BJ (cell line): ENCODE measurements at places on chromosomes 3 and 15. TPM values are rescaled to one million over a fixed set of nuclear protein-coding genes. Genes with fewer than 3 reads are reported as not detected.

- no peak for DNase-seq
These were observed 13.0 kb upstream of the CACNA2D2 start for GRCh38 chr3:50516440-50516871.

DNA sequence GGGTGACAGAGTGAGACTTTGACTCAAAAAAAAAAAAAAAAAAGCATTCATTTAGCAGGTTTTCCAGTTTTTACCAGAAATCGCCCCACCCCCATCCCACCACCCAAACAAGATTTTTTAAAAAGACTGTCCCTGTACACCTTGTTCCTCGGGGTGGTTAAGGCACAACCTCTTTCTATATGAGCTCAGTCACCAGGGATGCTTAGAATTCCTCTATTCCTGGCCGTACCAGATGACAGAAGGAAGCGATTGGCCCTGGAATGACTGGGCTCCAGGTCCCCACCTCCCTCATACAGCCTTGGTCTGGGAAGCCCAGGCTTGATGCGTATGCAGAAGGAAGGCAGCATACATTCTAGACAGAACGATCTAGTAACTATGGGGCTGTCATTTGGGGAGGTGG lies 25.6 kb downstream of the IDH2 start:
- no peak for DNase-seq

DNA sequence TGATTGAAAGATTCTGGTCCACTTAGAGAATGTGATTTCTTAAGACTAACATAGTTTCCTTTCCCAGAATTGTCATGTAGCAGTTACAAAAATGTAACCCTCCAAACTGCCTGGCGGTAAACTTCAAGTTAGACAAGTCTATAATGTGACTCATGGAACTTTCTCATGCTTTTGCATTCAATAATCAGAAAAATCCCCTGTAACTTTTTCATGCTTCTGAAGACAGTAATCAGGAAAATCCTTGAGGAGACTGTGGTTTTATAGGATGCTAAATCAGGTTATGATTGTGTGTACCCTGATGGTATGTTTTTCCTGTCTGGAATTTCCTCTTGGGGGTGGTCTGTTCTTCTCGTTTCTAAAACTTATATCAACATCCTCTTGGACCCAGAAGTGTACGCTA lies 74.0 kb upstream of the RARB start:
- peak; percentile 20 for DNase-seq

GRCh38 chr3:188164248-188164687 lies 10.3 kb downstream of the LPP start:
- no peak for DNase-seq

DNA sequence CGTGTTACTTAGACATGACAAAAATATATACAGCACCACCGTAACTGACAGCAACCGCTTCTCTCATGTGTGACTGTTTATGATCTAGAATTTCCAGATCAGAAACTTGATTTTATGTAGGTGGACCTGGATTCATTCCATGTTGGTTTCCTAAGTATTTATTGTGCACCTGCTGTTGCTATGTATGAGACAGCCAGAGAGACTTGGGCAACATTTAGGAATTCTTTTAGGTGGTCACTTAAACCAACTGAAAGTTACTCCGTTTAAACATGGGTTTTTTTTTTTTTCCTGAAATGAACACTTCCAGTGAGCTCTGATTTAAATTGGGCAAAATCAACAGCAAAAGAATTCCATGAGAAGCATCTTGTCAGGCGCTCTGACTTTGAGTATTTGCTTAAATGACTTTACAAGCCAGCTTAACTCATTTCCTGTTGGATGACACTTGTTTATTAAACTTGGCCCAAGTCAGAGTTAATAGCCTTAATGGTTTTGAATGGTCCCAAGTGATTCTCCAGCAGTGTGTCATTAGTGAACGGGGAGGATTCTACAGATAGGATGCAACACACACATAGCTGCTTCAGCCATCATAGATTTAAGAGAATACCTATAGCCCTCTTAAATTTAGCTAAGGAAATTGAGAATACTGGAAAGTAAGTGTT lies 31.8 kb downstream of the MITF start:
- no peak for DNase-seq

- no peak for DNase-seq
These were observed 273.0 kb downstream of the DIPK2A start for GRCh38 chr3:144244662-144245061.

DNA sequence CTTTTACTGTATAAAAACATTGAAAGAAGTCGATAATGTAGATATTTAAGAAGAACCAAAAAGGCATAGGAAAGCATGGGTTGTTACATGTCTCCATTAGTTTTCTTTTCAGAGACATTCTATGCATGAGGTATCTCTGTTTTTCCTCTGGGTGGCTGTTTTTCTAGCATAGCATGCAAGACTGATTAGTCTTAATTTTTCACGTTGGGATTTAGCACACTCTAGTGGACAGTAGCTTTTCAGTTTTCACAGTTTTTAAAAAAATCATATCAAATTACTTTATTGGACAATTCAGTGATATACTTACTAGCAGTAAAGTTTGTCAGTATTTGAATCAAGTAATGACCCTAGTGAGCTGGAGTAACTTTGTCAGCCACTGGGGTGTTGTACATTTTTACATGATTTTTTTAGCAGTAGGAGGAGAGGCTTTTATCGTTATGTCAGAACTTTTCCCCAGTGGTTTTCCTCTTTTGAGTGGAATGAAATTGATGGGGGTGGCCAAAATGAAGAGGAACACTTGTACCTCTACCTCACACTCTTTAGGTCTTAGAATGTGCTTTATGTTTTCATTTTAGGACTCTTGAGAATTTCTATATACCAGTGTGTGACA lies 57.2 kb downstream of the SEC22A start:
- DNase-seq, result no peak

GRCh38 chr3:32176989-32177701 lies 61.3 kb upstream of the CMTM8 start:
- DNase-seq, result no peak

DNA sequence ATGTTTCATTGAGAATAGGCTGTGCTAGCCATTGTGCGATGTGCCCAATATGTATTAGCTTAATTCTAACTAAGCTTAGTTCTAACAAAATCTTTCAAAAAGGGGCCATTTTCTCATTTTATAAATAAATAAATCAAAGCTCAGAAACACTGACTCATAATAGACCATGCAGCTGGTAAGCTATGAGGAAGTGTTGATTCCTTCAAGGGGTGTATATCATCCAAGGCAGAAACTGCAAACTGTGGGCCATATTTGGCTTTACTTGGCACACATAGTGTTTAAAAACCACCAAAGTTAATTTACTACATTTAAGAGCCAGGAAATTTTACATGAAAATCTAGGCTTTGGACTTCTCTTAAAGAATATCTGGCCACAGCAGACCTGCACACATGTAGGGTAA lies 136.5 kb downstream of the ZNF621 start:
- no peak for DNase-seq

DNA sequence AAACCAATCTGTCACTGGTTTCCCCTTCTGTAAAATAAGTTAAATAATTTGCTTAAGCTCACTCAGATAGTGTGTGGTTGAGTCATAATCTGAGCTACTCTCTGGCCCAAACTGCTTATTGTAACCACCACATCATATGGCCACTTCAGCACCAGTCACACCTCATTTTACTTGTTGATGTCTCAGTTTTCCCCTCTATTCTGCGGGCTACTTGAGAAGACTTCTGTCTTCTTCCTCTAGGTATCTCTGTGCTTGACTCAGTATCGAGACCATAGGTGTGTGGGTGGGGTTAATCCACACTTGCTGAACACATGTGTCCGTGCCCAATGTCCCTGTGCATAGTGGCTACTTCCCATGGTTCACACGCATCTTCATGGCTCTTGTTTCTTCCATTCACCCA lies 32.9 kb downstream of the CRYGS start:
- DNase-seq, result no peak

GRCh38 chr3:169914321-169914720 lies 2.9 kb downstream of the SAMD7 start:
- no peak for DNase-seq

DNA sequence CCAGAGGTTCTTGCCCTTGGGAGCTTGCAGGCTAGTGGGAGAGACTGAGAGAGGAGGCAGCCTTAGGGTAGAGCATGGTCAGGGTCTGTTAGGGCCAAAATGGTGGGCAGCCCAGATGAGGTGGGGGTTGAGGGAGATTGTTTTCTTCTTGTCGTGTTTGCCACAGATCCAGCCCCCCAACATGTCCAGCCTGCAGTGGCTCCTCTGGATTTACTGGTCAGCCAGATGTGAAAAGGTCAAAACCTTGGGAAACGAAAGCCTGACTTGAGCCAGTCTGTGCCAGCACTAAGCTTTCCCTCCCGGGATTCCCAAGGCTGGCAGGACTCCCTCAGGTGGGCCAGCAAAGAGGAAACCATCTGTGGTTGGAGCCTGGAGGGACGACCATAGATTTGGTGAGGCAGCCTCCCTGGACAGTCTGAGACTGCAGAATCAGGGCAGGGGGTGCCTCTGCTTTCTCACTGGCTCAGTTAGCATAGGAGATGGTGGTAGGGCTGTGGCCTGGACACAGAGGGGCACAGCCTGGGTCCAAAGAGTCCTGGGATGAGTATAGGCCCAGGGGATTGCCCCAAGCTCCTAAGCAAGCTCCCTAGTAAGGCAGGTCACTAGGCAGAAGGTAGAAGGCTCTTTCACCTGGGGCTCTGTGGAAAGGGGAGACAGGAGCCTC lies 51.2 kb upstream of the PRR23C start:
- DNase-seq, result no peak

- no peak for DNase-seq
These were observed 37.7 kb downstream of the NCK1 start for GRCh38 chr3:136899622-136900158.

GRCh38 chr15:29053006-29053405 lies 167.2 kb downstream of the APBA2 start:
- DNase-seq, result no peak

GRCh38 chr3:9311228-9311627 lies 51.6 kb upstream of the THUMPD3 start:
- no peak for DNase-seq

DNA sequence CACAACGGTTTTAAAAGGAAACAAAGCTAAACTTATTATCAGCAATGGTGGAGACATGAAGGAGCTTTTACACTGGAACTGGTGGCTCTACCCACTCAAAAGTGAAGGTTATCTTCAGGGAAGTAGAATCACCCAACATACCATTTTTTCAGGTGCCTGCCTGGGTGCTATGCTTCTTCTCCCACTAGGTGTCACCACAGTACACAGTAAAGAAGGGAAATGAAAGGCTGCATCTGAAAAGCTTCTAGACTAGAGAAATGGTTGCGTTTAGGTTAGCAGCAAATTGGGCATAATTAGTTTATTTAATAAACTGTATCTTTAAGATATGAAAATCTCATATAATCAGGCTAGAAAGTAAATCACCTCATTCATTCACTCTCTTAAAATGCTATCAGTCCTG lies 47.0 kb upstream of the SELENOK start:
- no peak for DNase-seq

GRCh38 chr3:105214590-105214989 lies 152.1 kb upstream of the ALCAM start:
- no peak for DNase-seq

GRCh38 chr3:126964261-126964660 lies 18.7 kb upstream of the PLXNA1 start:
- DNase-seq, result no peak

The GOLIM4 gene
- polyA plus RNA-seq, result 32.4 and 35.1 TPM in 2 replicates

The RBP2 gene
- not detected in 2 replicates for polyA plus RNA-seq

The OXTR gene
- 168 and 195 TPM in 2 replicates for polyA plus RNA-seq

The ZNF80 gene
- not detected in 2 replicates for polyA plus RNA-seq

The IL5RA gene
- polyA plus RNA-seq, result not detected in 2 replicates

The FOXL2NB gene
- polyA plus RNA-seq, result 0.07 and 0.13 TPM in 2 replicates

The TMC3 gene
- polyA plus RNA-seq, result not detected in 2 replicates
